ENCODE measurements at places on chromosomes 1 and 21.
A peak's percentile ranks its signal among the peaks of the same experiment; 100 is the strongest.

- DNase-seq: no peak
Observed at GRCh38 chr1:192629612-192630011, 6.3 kb upstream of the RGS13 start.

GRCh38 chr1:37485902-37486679, 11.7 kb downstream of the ZC3H12A start:
- DNase-seq: no peak

DNA sequence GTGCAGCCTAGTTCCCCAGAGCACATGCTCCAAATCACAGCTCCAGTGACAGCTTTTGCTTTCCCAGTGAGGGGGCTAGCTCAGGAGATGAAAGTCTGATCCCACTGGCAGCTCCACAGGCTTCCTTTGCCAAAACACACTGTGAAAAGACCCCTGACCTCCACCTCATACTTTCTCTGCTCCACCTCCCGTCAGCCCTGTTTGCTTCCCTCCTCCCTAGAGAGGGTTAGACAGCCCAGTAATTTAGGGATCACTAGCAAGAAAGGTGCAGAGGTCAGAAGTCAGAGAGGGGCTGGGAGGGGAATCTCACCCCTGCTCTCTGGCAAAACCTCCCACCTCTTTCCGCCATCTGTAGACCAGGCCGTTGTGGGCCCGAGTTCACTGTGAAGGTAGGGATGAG, 62.8 kb downstream of the PLXNA2 start:
- no peak for DNase-seq

DNA sequence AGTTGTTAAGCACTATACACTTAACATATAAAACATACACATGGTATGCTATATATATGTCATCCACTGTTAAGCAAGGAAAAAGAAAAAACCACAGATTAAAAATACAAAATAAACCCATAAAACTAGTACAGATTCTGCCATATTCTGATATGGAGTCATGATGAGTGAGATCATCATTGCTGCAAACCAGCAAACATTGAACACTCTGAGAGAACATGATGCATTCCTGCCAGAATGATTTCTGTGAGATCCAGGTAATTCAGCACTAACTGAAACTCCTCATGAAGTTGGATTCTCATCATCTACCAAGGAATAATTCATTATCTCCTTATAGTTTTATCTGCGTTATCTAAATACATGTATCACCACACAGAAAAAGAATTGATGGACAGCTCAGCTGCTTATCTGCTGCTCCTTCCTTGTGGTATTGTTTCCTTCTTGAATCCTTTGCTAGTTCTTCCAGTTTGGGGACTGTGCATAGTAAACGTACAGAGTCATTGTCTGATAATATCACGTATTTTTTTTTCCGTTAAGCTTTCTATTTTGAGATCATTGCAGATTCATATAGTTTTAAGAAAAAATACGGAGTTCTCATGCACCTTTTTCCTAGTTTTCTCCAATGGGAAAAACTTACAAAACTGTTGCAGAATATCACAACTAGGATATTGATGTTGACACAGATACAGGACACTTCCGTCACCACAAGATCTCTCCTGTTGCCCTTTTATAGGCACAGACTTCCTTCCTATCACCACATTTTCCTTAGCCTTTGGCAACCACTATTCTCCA, 9.3 kb downstream of the RAB4A start:
- no peak for DNase-seq

- no peak for DNase-seq
Observed at GRCh38 chr1:199747984-199748383, 279.5 kb upstream of the NR5A2 start.

DNA sequence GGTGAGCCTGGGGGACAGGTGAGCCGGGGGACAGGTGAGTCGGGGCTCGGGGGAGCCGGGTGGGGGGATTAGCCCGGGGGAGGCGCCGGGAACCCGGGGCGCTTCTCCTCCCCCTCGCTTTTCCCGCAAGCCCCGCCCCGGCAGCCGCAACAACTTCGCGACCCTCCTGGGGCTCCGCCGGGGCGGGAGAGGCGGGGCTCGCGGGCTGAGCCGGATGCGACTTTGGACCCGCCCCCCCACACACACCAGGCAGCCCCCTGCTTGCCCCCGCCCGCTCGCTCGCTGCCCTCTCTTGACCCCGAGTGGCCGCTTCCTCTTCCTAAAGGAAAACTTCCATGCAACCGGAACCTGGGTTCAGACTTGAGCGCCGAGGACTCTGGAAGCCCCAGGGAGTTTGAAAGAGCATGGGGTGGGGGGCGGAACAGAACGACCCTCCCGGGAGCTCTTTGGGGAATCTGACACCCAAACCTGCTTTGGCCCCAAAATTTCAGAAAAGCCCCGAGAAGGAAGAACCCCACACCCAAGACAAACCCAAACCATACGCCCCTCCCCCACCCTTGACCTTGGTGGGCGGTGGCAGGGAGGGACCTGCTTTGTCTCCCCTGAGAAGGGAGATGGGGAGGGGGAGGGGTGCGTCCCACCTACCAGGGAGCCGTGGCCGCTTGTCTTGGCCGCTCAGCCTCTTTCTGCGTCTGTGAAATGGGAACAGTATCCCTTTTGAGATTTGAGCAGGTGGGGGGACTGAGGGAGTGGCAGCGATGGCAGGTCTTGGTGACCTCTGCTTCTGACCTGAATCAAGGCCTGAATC, 550 bp downstream of the ARHGEF16 start:
- no peak for DNase-seq

- no peak for DNase-seq
Observed at GRCh38 chr21:33825915-33826314, 89.7 kb downstream of the ATP5PO start.

DNA sequence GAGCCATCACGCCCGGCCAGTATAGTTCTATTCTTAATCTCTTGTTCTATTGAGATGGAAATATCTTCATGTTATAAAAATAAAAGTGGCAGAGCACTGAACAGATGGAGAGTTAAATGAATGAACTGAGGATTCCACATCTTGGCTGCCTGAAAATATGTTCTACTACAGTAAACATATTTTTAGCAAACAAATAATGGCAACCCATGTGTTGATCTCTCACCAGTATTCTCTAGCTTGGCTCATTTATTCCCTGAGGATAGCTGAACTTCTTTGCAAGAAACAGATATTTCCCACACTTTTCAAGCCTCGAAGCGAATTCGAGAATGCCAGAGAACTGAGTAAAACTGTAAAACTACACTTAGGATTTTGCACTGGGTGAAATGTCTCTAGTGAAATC, 58.9 kb downstream of the DIRAS3 start:
- DNase-seq: no peak

GRCh38 chr1:3893190-3893589, 6.9 kb downstream of the C1orf174 start:
- no peak for DNase-seq

DNA sequence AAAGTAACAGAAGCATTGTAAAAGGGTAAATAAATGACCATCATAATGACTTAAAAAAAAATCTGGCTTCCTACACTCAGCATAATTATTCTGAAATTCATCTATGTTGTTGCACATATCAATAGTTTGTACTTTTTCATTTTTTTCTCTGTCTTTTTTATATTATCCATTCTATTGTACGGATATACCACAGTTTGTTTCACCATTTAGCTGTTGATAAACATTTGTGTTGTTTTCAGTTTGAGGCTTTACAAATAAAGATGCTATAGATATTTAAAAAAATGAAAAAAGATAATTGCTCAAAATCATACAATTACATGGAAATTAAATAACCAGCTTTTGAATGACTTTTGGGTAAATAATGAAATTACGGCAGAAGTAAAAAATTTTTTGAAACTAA, 31.9 kb downstream of the GPR88 start:
- DNase-seq: no peak

GRCh38 chr1:152408664-152409063, 5.4 kb downstream of the CRNN start:
- no peak for DNase-seq

DNA sequence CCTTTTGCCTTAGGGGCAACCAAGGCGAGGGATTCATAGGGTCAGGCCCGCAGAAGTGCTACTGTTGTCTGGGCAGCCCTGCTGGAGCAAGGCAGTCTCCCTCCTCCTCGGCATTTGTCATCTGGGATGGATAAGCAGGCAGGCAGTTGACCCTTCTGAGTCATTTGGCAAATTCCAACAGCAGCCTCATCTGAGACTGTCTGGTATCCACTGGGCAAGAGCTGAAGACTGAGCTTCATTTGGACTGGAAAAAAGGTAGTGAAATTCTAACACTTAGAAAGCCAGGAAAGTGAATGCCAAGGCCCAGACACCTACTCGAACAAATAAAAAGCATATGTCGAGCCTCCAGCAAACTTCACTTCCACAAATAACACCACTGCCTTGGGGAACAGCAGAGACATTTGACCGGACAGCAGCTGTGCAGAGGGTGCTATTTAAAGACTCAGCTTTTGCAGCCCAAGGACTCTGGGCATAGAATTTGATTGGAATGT, 4.0 kb upstream of the ZBTB40 start:
- DNase-seq: no peak

DNA sequence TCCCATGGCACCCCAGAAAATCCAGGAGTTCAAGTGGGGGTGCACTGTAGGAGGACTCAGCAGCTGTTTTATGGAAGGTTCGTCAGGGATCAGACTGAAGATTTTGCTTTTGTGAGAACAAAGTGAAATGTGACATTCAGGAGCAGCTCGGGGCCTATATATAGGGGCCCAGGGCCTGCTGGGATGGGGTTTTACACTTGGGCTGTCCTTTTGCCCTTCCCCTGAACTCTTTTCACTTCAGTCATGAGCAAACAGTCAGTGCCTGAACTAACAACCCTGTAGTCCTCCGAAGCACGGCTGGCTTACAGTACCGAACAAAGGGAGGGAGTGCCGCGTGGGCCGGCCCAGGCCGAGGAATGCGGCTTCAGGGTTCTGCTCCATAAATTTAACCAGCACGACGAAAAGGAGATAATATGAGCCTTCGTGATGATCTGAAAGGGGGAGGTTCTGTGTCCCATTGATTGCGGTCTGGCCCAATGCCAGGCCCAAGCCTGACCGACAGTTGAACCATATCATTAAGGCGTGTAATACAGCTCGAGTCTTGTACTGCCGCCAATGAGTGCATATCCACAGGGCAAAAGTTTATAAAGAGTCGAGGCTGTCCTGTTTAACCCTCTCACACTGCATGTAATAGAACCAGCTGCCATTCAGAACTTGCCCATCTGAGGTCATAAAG, 139.9 kb downstream of the DHRS3 start:
- no peak for DNase-seq

DNA sequence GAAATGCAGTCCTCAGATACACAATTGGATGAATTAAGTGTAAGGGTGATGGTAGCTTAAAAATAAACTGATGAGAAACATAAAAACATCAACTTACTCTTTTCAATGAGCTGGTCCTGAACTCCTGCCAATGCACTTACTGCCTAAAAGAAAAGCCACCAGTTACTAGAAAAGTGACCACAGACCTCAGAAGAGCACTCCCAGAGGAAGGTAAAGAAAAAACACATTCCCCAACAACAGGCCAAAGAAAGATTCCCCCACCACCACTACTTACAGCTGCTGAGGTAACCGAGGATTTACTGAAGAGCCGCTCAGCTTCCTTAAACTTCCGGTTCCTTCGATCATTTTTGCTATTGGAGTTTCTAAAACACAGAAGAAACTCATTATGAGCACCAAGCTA, 5.4 kb downstream of the MEAF6 start:
- no peak for DNase-seq

- DNase-seq: no peak
Observed at GRCh38 chr21:33157303-33157702, 72.4 kb upstream of the IFNAR2 start.

- no peak for DNase-seq
Observed at GRCh38 chr1:28933277-28933676, 18.9 kb downstream of the EPB41 start.

- no peak for DNase-seq
Observed at GRCh38 chr1:112862753-112863426, 93.1 kb downstream of the SLC16A1 start.

DNA sequence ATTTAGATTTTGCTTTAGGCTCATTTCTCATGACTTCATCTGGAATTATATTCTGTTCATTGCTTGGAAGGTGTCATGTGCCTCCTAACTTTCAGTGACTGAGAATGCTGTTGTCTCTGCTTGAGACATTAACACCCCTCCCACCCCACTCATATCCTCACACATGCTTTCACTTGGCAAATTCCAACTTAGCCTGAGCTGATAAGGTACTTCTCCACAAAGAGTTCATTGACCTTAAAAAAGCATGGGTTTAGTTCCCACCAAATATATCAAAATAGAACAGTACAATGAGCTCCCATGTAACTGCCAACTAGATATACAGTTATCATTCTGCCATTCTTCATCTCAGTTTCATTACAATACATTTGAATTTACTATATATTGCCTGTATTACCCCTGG, 576.5 kb upstream of the ADGRL2 start:
- DNase-seq: no peak

GRCh38 chr1:39657923-39658485, 13.9 kb downstream of the NT5C1A start:
- peak; percentile 47 for DNase-seq

GRCh38 chr21:37237764-37238163, 29.4 kb downstream of the VPS26C start:
- DNase-seq: no peak

DNA sequence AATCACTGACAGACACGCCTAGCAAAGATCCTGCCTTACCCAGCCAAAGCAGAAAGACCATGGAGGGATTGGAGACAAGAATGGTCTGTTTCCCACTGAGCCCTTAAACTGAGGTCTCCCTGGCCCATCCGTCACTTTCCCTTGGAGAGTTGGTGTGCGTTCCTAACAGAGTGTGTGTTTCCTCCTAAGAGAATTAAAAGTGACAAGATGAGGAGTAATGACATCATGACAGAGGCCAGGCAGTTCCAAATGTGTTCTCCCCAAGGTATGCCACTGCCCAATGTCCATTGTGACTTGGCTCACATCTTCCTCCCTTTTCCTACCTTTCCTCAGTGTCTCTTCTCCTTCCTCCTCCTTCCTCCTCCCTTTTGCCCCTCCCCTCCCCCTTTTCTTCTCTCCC, 295.7 kb downstream of the SIPA1L2 start:
- no peak for DNase-seq

DNA sequence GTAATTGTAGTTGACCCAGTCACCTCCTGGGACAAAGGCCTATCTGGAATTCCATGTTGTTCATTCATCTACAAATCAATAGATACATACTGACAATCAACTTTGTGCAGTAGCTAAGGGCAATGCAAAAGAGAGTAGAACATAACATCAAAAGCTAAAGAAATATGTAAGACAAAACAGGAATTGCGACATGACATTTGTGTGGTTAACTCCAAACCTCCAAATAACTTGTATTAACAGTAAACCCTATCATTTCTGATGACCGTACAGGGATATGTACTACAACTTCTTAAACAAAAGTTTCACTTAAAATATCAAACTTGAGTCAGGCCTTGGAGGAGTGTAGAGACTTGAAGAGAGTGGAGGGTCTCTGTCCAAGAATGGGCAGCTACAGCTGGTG, 317.6 kb downstream of the SPATA17 start:
- no peak for DNase-seq

DNA sequence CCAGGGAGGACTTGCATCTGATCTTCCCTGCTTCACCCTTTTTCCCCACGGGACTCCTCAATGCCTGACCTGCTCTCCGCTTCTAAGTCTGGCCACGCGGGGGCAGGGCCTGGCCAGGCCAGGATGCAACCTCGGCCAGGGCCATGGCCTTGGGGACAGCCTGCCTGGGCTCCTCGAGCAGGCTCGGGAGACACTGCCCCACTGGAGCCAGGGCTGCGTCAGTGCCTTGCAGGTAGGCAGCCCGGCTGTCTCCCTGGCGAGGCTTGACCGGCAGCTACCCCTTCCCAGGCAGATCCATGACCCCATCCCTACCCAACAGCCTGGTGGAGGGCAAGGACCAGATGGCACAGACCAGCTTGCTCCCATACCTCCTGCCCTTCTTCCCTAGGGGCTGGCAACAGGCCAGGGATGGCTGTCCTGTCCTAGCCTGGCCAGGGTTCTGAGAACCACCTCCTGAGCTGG, 2.7 kb upstream of the PRDM16 start:
- DNase-seq: no peak

All from effector CD4-positive, alpha-beta T cell (primary cell).